ENCODE measurements at places on chromosomes 11 and 22.

- no peak for DNase-seq
Observed at GRCh38 chr22:20203552-20204201, 52.8 kb upstream of the CCDC188 start.

DNA sequence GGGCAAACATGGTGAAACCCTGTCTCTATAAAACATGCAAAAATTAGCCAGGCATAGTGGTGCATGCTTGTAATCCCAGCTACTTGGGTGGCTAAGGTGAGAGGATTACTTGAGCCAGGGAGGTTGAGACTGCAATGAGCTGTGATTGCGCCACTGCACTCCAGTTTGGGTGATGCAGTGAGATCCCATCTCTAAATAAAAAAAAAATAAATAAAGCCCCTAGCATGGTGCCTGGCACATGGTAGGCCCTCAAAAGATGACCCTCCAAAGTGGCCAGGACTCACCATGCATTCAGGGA is 74.6 kb downstream of the PTPRJ start:
- no peak for DNase-seq

- DNase-seq: peak; percentile 50
Observed at GRCh38 chr11:81966340-81966739, 767.3 kb downstream of the FAM181B start.

DNA sequence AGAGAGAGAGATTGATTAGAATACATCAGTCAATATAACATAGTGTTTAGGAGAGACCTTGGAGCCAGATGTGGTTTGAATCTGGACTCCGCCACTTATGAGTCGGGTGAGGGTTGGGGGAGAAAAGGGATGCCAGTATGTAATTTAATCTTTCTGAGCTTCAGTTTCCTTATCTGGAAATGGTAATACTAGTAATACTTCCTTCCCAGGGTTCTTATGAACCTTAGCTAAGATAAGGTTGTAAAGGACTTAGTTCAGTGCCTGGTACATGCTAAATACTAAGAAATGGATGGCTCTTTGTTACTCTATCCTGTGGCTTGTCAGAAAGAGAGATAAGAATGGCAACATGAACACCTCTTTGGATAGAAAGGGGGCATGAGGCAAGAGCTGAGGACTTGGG is 226.1 kb upstream of the NARS2 start:
- no peak for DNase-seq

- DNase-seq: no peak
Observed at GRCh38 chr11:125295931-125296330, 131.4 kb downstream of the PKNOX2 start.

- DNase-seq: no peak
Observed at GRCh38 chr11:64684357-64684756, 38.6 kb downstream of the NRXN2 start.

GRCh38 chr22:17368144-17368543 is 1.1 kb upstream of the CECR2 start:
- no peak for DNase-seq

DNA sequence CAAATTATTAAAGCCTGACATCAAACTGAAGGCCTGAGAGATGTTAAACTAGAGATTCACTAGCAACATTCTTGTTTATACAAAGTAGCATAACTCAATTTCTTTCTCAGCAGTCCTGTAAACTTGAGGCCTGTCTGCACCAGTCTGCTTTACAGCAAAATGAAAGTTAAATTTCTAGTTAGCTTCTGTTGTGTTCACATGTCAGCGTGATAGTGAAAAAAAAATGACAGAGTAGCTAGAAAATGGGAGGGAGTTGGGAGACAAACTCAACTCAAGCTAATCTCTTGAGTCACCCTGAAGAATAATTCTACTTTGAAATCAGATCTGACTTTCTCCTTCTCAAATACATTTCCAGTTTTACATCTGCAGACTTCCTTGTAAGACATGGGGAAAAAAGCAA is 6.5 kb downstream of the RBFOX2 start:
- peak; percentile 48 for DNase-seq

DNA sequence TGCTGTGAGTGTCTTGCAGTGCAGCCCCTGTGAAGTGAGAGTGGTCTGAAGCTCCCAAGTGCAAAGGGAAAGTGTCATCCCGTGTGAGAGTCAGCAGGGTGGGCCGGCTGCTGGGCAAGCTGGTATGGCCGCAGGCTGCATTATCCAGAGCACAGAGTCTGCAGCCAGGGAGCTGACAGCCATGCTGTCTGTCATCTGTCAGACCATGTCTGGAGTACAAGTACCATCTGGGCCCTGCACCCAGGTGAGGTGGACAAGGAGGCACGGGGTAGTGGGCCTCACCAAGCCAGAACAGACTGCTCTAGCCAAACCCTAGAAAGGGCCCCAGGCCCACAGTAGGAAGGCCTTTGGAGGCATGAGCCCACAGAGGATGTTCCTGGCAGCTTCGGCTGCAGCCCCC is 20.2 kb downstream of the LMO1 start:
- no peak for DNase-seq

GRCh38 chr11:36501236-36501635 is 8.8 kb downstream of the TRAF6 start:
- DNase-seq: no peak

- DNase-seq: no peak
Observed at GRCh38 chr11:112732031-112732430, 229.2 kb upstream of the NCAM1 start.

GRCh38 chr11:65685981-65686380 is 23.3 kb upstream of the RELA start:
- DNase-seq: no peak

GRCh38 chr22:40426594-40427333 is 56.4 kb downstream of the SGSM3 start:
- DNase-seq: no peak

DNA sequence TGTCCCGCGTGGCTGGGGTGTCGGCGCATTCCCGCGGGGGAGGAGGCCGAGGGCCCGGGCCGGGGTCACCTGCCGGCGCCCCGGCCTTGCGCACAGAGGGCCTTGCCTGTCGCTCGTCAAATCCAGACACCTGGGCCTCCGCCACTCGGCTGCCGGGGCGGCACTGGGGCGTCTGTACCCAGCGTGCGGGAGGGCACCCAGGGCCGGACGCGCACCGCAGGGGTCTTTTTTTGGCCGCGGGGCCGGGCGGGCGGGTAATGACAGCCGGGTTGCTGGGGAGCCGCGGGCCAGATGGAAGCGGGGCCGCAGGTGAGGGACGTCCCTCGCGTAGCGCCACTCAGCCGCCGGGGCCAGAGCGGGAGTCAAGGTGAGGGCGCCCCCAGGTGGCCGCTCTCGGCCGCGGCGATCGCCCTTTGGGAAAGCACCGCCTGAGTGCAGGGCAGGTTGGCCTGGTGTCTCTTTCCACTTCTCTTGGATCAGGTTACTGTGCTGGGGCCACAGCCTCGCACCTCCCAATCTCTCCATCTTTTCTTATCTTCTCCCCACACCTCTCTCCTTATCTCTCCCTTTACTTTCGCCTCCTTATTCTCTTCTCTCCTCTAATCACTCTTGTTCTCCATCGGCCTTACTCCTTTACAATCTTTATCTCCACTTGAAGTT is 3.5 kb downstream of the PHLDB1 start:
- no peak for DNase-seq

DNA sequence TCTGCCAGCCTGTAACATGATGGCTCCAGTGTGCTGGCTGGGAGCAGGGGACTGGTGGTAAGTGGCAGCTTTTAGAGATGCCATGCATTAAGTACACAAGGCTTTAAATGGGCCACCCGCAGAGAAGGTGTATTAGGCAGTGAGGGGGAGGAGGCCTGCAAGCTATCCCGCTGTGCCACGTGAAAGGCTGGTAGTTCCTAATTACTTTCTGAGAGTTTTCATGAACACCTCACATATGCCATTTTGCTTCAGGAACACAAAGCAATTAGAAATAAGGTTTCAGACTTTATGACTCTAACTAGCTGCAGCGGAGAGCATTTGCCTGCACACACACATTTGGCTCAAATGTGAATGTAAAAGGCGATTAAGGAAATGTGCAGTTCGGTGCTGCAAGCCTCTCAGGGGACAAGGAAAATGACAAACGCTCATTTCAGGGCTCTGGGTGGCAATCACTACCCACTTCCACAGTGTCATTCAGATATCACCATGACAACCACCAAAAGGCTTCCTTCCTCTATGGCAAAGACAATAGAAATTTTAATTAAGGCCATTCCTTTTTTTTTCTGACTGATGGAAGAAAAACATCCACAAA is 116.6 kb downstream of the PLEKHA7 start:
- DNase-seq: no peak

DNA sequence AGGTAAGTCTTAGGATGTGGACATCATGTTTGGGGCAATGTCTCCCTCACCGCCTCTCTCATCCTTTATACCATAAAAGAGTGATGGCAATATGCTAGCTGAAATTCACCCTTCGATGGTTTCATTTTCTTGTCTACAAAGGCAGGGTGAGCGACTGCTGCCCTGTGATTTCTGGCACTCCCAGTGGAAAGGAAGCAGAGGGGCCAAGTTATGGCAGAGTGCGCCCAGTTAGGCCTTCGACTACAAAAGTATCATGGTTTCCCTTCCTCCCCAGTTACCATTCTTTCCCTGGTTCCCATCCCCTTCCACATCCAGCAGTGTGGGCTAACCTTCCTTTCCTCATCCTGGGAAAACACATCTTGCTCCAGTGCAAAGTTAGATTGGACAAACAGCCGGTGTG is 43.8 kb downstream of the SNX19 start:
- DNase-seq: no peak

GRCh38 chr11:58222721-58223120 is 6.0 kb downstream of the OR10Q1 start:
- no peak for DNase-seq

DNA sequence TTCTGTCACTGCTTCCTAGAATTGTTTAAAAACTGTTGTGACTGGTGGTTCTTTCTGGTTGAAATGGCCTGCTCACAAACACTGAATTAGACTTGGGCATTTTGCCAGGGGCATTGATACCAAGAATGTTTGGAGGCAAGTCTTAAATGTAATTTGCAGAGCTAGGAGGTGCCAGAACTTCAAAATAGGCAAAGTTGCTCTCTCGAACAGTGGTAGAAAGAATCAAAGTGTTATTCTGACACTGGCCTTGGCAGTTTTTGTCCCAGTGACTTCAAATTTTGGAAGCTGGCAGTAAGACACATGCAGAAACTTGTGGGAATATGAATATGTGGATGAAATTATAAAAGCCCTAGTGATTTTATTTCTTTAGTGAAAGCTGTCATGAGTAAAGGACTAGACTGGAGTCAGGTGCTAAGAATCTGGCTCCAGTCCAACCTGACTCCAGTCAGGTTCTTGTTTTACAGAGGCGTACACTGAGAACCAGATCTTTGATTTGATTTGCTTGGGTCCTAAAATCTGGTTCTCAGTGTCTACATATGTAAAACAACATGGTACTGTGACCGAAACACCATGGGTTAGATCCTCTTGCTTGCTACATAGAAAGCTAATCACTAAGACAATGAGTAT is 20.9 kb downstream of the SVIP start:
- DNase-seq: no peak

DNA sequence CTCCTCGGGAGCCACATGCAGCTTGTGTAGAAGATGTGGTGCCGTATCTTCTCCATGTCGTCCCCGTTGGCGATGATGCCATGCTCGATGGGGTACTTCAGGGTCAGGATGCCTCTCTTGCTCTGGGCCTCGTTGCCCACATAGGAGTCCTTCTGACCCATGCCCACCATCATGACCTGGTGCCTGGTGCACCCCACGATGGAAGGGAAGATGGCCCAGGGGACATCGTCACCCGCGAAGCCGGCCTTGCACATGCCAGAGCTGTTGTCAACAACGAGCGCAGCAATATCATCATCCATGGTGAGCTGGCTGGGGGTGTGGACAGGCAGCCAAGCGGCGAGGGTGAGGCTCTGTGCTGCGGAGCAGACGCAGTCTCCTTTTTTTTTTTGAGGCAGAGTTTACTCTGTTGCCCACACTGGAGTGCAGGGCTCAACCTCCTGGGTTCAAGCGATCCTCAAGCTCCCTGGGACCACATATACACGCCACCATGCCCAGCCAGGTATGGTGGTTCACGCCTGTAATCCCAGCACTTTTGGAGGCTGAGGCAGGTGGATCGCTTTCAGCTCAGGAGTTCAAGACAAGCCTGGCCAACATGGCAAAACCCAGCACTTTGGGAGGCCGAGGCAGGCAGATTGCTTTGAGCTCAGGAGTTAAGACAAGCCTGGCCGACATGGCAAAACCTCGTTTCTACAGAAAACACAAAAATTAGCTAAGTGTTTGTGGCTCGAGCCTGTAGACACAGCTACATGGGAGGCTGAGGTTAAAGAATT is 17.3 kb upstream of the EP300 start:
- DNase-seq: no peak

DNA sequence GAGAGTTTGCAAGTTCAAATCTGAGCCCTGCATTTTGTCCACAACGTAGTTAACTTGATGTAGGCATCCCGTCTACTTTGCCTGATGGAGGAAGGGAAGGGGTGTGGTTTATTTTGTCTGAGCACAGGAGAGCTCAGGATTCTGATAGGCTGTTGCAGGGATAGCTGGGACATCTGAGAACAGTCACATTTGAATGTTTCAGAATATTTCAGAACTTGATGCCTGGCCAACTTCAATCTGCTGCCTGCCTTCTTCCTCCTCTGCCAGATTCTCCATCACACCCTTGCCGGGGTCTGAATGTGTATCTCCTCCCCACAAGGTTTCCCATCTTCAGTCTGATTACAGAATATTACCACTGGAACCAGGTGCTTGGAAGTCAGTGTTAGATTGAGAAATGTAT is 51.6 kb downstream of the NTM start:
- no peak for DNase-seq

DNA sequence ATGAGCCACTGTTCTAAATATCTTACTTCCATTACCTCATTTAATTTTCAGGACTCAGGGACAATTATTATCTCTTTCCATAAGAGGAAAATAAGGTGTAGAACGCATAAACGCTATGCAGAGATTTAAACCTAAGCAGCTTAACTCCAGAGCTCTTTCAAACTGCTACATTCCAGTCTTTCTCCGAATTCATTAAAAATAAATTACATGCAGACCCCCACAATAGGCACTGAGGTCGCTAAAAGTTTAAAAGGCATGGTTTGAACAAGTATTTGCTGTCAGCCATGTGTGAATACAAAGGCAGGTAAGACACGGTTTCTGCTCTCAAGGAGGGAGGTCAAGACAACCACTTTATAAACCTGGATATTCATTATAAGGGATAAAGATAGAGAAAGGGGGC is 983 bp downstream of the NARS2 start:
- DNase-seq: no peak

DNA sequence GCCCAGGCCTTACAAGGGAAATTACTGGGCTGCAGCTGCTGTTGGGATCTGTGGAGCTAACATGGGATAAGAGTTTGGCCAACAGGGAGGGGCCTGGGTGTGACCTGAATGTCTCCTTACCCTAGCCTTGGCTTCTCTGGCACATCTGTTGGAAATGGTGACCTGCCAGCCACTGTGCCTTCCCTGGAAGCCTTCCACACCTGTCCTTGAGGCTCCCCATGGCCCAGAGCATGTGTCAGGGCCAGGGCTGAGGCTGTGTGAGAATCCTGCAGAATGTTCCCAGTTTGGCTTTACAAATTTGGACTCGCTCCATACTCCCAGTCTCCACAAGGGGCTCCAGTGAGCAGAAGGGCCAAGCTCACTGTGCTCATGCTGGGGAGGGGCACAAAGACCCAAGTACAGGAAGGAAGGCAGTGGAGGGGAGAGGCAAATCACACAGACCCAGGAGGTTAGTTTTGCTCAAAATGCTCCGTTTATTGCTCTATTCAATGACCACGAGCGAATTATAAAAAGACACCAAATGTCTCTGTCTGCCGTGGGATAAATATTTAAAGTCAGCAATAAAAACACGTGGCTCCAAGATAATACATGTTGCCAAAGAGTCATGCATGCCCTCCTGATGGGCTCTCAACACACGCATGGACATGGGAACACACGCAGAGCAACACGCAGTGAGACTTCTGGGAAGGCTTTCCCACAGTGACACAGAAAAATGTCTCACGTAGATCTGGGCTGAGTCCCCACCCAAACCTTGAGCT is 1.7 kb upstream of the IGSF22 start:
- no peak for DNase-seq

Measured in stromal cell of bone marrow (primary cell).